ENCODE measurements at places on chromosomes 11 and 22.

DNA sequence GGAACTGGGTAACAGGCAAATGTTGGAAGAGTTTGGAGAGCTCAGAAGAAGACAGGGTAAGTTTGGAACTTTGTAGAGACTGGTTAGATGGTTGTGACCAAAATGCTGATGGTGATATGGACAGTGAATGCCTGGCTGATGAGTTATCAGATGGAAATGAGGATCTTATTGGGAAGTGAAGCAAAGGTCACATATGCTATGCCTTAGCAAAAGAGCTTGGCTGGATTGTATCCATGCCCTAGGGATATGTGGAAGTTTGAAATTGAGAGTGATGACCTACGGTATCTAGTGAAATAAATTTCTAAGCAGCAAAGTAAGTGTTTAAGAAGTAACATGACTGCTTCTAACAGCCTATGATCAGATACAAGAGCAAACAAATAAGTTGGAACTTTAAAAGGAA, 17.8 kb downstream of the BBOX1 start:
- DNase-seq, result no peak

- DNase-seq, result peak; percentile 49
These were observed 925 bp upstream of the C11orf52 start for GRCh38 chr11:111917788-111918187.

DNA sequence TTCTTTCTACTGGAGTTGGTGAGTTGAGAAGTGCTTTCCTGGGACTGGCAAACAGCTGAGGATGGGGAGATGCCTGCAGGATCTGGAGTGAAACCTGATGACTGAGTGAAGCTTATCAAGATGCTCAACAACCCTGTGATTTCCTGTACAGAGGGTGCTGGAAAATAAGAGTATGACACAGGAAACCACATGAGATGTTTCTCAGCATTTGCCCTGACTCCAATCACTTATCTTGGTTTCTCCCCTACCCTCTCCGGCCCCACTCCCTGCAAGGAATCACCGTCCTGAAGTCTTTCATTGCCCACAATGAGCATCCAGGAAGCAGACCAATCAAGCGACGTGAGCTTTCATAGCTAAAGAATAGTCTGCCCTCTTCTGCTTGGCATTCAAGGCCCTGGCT, at the start of gene MRGPRX2:
TSS of gene MRGPRX2 (minus strand) at position 89 of the 400 bp plus-strand sequence. CDS start 4,315 bp downstream, outside the sequence.
- DNase-seq, result no peak

GRCh38 chr11:29435421-29435820, 581.4 kb downstream of the KCNA4 start:
- DNase-seq, result no peak

GRCh38 chr11:96188243-96189006, 154.6 kb downstream of the MAML2 start:
- no peak for DNase-seq

- DNase-seq, result no peak
These were observed 55.1 kb downstream of the ARHGEF12 start for GRCh38 chr11:120391292-120391691.

- no peak for DNase-seq
These were observed 48.2 kb downstream of the CADM1 start for GRCh38 chr11:115456019-115456418.

DNA sequence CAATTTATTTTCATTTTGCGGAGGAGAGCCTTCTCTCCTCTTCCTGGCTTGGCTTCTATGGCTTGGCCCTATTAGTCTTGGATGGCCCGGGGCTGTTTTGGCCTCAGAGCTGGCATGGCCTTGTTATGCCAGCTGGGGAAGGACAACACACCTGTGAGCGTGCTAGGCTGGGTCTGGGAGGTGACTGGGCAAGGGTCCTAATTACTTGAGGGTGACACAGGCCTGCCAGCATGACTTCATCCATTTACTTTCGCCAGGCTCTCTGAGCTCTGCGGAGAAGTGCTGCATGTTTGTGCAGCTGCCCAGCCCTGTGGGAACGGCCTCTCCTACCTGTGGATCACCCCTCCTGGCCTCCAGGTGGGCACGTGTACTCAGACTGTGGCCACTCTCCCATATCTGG, 153.6 kb downstream of the SNX19 start:
- peak; percentile 42 for DNase-seq

GRCh38 chr11:123507043-123507442, 77.0 kb downstream of the GRAMD1B start:
- no peak for DNase-seq

DNA sequence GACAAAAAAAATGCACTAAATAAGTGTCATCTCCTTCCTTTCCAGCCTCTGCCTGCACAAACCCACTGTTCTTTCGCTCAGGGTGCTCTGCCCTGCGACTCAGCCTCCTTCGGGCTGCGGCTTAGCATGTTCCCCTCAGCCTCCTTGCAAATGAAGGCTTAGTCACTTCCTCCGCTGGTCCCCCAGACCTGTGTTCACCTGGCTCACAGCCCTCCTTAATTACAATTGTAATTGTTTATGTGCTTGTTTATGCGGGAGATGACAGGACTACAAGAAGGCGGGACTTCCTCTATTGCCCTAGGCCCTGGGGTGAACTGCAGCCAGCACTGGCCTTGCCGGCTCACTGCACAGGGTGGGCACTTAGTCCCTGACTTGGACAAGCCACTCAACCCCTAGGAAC, 303.6 kb downstream of the KIRREL3 start:
- DNase-seq, result no peak

DNA sequence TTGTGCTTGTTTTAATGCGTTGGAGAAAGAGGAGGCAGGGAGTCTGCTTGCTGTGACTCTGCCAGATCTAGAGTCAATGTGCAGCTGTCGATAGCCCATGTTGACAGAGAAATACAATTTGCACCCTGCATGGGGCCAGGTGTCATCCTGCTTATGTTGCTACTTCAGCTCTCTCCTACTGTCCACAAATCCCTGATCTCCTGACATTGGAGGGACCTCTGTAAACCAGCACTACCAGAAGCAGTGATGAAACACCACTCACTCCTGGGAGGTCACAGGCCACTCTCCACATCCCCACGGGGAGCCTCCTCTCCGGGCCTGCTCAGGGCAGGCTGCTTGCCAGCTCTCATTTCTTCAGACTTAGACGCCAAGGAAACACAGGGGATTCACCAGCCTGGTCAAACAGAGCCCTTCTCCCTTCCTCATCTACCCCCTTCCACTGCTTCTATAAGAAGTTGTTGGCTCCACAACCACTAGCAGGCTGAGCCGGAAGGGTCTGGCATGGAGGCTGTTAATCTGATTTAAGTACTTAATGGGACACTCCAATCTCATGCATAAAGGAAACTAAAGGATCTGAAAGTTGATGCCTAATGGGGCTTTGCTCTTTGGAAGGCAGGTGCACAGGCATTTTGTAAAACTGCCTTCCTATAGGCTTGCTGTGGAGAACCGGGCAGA, 29.9 kb upstream of the CSNK2A3 start:
- DNase-seq, result peak; percentile 93

- DNase-seq, result no peak
These were observed 143.6 kb downstream of the ADAMTS15 start for GRCh38 chr11:130592056-130592455.

DNA sequence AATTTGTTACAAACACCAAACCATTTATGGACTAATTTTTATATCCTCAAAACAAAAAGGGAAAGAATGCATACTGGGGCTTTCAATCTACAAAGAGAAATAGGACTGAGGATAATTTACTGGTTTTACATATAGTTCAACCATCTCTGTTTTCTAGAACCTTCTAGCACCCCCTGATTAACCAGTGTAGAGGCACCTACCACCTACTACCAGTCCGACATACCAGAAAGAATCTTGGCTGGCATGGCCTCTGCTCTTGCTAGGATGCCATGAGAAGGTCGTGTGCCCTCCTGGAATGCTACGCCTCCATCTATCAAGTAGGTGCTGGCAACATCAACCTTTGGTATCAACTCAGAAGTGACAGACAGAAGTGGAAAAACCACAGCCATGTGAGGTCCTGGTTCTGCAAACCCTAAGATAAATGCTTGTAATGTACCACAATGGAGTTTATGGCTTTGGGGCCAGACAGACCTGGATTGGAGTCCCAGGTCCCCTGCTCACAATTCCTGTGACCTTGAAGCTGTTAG, 28.2 kb downstream of the MYH9 start:
- DNase-seq, result no peak

DNA sequence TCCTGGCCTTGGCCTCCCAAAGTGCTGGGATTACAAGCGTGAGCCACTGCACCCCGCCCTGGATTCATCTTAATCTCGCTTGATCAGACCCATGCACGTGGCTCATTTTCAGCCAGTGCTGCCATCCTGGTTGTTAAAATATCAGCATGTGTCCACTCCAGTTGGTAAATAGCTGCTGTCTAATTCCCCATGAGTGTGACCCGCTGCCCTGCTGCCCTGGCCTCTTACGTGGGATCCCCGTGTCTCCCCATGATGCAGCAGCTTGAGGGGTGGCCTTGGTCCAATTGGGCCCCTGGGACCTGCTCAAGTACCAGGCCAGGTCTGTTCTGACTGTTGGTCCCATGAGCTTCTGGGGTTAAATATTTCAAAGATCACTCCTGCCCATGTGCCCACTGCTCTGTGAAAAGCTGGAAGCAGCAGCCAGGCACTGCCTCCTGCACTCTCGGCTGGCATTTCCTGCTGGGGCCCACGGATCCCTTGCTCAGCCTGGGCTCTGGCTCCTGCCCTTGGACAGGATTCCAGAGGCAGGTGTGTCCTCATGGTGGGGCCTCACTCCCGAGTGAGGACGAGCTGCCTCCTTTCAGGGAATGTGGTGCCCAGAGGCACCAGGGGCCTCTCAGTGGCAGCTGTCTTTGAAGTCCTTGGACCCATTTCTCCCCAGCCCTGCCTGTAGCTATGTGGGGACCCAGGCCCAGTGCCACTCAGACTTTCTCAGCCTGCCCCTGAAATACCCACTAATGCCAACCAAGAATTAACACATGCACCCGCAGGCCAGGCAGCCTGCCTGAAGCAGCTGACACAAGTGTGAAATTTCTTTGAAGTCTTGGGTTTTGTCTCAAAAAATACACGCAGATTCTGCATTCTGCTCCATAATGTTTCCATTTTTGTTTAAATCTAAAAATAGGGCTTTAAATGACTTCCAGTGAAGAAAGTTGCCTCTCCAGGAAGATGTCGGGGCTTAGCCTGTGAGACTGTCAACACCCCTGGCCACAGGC, 38.1 kb upstream of the PRDM11 start:
- DNase-seq, result no peak

- DNase-seq, result no peak
These were observed 1.4 kb downstream of the MFNG start for GRCh38 chr22:37484480-37485394.

GRCh38 chr11:119206511-119207414, 624 bp downstream of the CBL start:
- peak; percentile 72 for DNase-seq

DNA sequence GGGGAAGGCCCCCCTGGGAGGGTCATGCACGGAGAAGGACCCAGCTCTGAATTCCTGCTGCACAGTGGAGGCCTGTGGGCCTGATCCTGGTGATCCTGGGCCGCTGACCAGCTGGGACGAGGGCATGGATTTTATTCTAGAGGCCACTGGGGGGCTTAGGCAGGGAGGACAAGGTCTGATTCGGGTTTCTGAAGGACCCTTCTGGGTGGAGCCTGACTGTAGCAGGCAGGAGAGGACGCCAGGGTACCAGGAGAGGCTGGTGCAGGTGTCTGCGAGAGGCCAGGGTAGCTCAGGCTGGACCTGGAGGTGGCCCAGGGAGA, 31.3 kb downstream of the MPPED1 start:
- DNase-seq, result no peak

- DNase-seq, result peak; percentile 34
These were observed 7.1 kb downstream of the TBX1 start for GRCh38 chr22:19767427-19768341.

GRCh38 chr22:37145180-37146050, 4.3 kb downstream of the IL2RB start:
- peak; percentile 7 for DNase-seq

- no peak for DNase-seq
These were observed 118.3 kb downstream of the WT1 start for GRCh38 chr11:32316858-32317642.

DNA sequence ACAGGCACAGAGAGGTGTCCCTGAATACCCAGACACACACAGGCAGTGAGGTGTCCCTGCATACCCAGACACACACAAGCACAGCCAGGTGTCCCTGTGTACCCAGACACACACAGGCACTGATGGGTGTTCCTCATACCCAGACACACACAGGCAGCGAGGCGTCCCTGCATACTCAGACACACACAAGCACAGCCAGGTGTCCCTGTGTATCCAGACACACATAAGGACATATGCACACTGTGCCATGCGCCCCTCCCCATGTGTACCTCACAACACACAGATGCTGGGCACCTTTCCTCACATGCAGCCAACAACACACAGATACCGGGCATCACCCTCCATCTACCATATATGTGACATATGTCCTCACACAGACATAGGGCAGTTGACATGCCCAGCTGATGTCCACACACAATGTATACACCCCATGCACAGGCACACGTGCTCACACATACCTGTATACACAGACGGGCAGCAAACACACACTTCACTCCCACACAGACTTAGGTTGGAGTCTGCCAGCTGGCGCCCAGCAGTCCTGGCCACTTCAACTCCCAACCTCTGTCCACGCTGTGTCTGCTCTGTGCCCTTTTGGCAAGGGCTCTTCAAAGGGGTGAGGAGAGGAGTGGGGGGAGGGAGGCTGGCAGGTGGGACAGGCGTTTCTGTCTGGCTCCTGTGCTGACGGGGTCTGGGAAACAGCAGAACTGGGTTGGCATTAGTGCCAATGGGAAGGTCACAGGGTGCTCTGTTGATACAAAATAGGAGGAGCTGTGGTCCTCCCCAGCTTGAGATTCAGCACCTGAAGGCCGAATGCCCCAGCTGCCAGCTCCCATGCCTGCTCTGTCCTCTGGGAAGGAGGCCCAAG, 69.4 kb upstream of the ALX4 start:
- peak; percentile 21 for DNase-seq

DNA sequence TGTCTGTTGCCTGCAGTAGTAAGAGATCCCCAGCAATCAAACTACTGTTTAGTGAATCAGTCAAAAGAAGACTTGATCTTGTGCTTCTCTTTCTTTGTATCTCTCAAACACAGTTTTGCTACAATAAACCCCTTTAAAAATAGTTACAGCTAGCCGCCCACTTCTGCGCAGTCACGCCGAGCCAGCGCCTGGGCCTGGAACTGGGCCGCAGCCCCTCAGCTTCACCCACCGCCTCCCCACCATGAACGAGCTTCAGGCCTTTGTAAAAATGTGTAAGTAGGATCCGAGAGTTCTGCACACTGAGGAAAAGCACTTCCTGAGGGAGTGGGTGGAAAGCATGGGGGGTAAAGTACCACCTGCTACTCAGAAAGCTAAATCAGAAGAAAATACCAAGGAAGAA, 60.5 kb downstream of the CWC15 start:
- DNase-seq, result no peak

DNA sequence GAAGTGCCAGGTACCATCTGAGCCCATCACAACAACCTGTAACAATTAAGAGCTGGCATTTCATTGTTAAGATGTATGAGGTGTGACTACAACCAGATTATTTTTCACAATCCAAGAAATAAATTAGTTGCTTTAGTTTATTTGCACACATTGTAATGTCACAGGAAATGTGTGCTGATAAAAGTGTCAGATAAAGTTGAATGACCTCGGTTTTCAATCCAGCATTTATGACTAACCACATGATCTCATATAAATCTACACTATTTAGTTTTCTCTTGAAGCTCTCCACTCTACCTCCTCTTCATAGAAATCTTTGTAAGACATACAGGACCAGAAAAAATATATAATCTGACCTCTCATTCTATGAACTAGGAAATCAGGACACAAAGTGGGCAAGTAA, 166.2 kb downstream of the PGR start:
- DNase-seq, result no peak

Data from DMS53 (cell line).